ENCODE measurements at places on chromosomes 7 and 10.

DNA sequence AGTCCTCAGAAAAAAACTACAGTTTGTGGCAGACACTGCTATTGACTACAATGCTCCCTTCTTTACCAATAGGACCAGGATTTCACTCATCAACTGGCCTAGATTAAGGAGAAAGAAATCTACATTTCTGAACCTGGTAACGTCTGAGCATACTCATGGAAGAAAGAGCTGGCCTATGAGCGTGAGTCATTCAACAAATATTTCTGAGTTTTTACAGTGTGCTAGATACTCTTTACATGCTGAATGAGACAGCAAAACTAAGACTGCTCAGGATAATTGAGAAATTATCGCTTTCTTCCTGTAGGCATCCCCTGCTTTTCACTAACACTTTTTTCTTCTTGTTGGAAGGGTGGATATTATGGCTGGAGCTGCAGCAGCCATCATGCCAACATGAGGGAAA lies 609.7 kb downstream of the TNS3 start:
- peak; percentile 77 for DNase-seq

DNA sequence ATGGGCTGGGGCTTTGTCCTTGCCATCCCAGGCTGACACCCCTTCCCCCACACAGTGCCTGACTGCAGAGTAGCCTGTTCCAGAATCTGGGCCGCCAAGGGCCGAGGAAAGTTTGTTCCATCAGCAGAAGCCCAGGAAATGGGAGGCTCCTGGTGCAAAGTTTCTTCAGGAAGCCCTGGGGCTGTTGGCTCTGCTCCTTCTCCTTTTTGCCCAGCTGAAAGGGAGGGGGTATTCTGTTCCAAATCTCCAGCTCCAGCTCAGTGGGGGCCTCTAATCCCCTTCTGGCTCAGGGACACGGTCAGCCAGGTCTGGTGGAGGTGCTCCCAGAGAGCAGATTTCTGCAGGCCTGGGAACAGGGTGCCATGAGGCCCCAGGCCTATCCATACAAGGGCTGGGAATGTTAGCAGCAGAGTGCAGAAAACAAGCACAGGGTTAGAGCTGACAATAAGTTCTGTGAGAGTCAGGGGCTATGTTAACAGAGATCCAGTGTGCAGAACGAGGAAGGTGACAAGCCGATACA lies 399.5 kb downstream of the RPS24 start:
- DNase-seq: no peak

GRCh38 chr10:66586073-66586472 lies 339.8 kb upstream of the LRRTM3 start:
- DNase-seq: no peak

GRCh38 chr10:16944986-16945385 lies 127.8 kb upstream of the RSU1 start:
- DNase-seq: no peak

- no peak for DNase-seq
Observed at GRCh38 chr7:139523968-139524815, 707 bp downstream of the CLEC2L start.

- peak; percentile 98 for DNase-seq
Observed at GRCh38 chr10:70331486-70332268, 47.9 kb upstream of the NPFFR1 start.

- no peak for DNase-seq
Observed at GRCh38 chr7:46759711-46760480, 822.0 kb downstream of the TNS3 start.

DNA sequence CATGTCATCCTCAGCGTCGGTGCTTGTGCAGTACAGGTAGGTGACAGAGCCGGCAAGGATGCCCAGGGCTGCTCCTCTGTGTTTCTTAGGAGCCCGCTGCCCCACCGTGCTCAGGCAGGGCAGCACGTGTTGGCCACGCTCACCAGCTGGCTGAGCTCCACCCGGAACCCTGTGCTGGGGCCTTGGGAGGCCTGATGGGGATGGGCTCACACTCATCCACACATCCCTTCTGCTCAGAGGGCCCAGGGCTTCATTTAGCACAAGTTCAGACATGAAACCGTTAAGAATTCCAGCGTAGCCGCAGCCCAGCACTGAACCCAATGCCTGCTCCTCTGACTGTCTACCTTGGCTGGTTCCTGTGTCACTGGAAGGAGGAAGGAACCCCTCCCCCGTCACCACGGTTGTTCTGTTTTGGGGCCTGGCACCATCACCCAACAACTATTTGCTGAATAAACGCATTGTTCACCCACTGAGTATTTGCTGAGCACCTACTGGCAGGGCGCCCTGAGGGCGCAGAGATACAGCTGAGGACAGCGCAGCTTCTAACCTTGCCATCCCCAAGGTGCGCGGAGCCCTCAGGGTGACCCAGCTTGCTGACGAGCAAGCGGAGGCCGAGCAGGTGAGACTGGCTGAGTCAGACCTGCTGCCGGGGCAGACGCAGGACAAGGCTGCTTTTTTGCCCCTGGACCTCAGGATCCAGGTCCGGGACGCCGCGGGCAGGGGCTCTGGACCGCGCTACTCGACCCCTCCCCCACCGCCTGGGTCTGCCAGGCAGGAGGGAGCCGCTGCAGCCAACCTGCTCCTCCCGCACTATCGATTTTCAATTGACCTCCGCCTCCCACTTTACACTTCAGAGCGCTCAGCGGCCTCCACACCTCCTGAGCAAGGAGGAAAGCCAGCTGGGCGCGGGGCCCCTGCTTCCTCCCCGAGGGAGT lies 50.6 kb upstream of the RET start:
- DNase-seq: peak; percentile 29

DNA sequence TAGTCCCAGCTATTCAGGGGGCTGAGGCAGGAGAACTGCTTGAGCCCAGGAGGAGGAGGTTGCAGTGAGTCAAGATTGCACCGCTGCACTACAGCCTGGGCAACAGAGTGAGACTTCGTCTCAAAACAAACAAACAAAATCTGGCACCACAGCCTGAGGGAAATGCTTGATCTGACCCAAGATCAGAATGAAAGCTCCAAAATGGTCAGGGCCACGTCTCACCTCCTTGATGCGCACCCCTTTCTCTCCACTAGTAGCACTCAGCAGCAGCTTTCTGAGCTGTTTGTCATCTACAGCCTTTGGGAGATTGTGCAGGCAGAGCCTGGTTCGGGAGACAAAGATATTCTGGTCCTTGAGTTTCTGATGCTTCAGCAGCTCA lies 22.7 kb downstream of the RBM28 start:
- DNase-seq: no peak

- no peak for DNase-seq
Observed at GRCh38 chr7:516216-516605, 3.4 kb downstream of the PDGFA start.

GRCh38 chr10:48543182-48543844 lies 61.6 kb downstream of the ARHGAP22 start:
- DNase-seq: no peak

GRCh38 chr10:132858121-132859081 lies 72.5 kb upstream of the NKX6-2 start:
- no peak for DNase-seq

DNA sequence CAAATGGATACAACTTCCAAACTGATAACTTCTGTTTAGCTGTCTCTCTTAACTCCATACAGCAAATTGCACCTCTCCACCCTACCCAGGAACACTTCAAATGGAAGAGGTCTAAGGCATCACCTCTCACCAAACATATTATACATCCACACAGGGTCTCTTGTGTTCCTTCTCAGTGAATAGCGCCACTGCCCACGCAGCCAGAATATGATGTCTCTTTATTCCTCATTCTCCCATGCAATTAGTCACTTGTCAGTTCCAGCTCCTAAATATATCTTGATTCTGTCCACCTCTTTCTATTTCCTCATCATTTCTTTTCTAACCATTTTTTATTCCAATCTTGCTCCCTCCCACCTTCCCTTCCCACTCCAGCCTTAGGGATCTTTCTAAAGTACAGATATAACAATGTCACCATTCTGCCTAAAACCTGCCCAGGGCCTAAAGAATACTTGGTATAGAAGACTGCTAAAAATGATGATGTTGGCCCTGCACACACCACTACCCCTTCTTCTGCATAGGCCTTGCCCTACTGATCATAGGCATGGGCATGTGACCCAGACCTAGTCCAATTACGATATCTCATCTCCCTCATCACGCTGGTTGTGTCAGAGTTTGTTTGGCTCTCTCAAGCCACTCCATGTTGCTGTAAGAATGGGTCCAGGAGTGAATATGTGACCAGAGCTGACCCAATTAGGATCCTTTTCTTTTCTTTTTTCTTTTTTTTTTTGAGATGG lies 5.7 kb upstream of the TSPAN14 start:
- no peak for DNase-seq

GRCh38 chr10:19169684-19170083 lies 121.1 kb downstream of the MALRD1 start:
- DNase-seq: peak; percentile 31

- DNase-seq: no peak
Observed at GRCh38 chr10:118732245-118733165, 22.3 kb downstream of the CACUL1 start.

- peak; percentile 92 for DNase-seq
Observed at GRCh38 chr7:87398446-87398845, 53.0 kb downstream of the CROT start.

DNA sequence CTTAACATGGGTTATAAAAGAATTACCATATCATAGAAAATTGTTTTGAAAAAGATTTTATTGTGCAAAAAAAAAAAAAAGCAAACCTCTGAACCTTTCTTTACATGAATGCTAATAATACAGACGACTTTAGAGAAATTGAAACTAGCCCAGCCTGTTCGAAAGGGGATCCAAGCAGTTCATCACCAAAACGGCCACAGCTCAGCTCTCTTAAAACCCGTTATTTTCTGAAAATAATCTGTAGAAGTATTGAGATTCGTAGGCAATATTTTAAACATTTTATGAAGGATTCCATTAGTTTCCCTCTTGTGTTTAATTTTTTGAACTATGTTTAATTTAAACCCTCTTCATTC lies 9.9 kb upstream of the GSAP start:
- DNase-seq: no peak

DNA sequence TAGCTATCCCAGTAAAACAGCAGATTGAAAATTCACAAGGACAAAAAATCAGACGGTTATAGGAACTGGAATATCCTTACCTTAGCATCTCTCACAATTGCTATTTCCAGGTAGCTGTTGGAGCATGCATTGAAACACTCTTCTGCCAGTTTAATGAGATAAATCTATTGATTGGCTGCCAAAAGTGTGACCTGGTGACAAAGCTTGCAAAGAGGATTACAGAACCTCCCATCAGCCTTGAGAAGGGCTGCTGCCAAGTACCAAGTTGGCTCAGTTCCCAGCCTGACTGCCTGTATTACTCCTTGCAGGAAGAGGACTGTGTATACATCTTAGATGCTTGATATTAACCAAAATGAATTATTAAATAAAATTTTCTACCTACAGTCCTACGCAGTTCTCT lies 5.1 kb downstream of the PRLHR start:
- no peak for DNase-seq

GRCh38 chr7:153090764-153091163 lies 331.2 kb downstream of the ACTR3B start:
- DNase-seq: no peak

DNA sequence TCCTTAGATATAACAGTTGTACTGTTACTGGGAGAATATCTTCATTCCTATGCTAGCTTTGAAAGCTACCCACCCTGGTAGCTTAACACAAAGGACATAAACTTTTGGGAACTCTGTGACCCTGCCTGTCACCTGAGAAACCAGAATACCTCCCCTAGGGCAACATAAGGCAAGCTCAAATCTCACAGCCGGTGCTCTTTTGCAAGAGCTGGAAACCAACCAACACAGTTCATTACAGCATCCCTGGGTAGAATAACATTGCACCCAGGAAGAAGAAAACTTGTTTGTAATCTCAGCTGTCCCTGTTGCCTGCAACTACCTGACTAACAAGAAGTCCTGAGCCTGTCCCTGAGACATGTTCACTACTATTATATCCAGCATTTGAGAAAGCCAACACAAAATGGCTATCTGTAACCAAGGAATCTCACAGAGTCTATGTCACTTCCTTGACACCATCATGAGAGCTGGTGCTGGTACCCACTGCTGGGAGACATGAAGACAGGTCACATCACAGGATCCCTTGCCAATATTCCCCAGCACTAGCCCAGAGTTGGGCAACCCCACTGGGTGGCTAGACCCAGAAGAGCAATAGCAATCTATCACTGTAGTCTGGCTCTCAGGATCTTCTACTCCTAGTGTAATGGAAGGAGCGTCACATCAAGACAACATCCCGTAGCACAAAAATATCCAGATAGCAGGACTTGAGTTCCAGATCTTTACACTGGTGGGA lies 31.3 kb downstream of the AKR1C3 start:
- no peak for DNase-seq

GRCh38 chr10:59657724-59658123 lies 51.9 kb downstream of the SLC16A9 start:
- DNase-seq: no peak

- peak; percentile 5 for DNase-seq
Observed at GRCh38 chr7:48424731-48425130, 253.5 kb downstream of the ABCA13 start.

DNA sequence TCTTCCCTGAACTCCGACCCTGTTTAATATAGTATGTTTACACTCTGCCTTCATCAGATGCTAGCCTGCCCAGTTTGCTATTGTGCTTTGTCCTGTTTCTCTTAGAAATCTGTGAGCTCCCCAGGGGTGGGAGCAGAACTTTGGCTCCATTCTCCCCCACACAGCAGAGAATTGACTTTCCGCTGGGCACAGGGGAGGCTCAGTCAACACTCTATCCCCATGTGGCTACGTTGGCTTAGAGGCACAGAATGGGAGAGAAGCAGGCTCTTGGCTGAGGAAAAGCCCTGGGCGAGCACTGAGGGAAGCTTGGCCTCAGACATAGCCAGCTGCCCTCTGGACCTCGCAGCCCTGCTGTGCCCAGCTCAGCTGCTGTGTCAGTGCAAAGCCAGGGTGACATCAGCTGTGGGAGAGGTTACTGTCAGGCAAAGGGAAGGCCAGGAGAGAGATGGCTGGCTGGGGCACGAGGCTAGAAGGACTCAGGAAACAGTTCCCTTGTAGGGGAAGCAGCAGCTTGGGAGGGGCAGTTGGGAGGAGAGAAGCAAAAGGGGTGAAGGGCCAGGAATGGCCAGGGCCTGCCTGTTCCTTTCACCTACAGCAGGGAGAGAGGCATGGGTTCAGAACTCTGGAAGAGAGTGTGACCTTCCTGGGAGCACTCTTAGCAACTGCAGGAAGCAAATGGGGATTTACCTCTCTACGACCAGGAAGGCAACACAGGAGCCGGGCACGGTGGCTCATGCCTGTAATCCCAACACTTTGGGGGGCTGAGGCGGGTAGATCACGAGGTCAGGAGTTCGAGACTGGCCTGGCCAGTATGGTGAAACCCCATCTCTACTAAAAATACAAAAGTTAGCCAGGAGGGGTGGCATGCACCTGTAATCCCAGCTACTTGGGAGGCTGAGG lies 5.8 kb upstream of the SCD start:
- DNase-seq: no peak

GRCh38 chr10:60390224-60390626 lies 550 bp upstream of the ANK3 start:
- DNase-seq: no peak

DNA sequence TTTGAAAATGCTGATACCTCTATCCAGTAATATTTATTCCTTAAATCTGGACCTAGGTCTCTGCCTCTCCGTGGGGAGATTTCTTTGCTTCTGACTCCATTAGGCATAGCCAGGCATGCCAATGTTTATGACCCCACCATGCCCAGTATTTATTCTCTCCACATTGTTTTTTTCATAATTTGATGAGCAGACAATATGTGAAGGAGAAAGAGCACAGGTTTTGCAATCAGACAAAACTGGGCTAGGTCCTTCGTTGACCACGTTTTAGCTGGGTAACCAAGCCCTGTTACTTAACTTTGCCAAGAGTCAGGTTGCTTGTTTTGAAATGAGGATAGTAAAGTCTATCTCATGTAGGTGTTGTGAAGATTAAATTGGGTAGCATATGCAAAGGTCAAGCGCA lies 21.6 kb upstream of the PRPS1L1 start:
- no peak for DNase-seq
